ENCODE measurements at places on chromosomes 4 and X. TPM values are rescaled to one million over a fixed set of nuclear protein-coding genes. Genes with fewer than 3 reads are reported as not detected.

The PNMA5 gene
- not detected for total RNA-seq

The RAI2 gene
- 2.2 TPM for total RNA-seq

The TAF7L gene
- not detected for total RNA-seq

The NDUFB11 gene
- 65.3 TPM for total RNA-seq
